ENCODE measurements at places on chromosomes 5 and 9. TPM values are rescaled to one million over a fixed set of nuclear protein-coding genes. Genes with fewer than 3 reads are reported as not detected.

GRCh38 chr9:93231121-93231694 lies 47.3 kb downstream of the WNK2 start:
- DNase-seq = no peak

- DNase-seq = no peak
Observed at GRCh38 chr9:130129432-130130061, 42.7 kb upstream of the NCS1 start.

The C5orf58 gene
- total RNA-seq = not detected

The LECT2 gene
- total RNA-seq = not detected

- DNase-seq = peak; percentile 37
Observed at GRCh38 chr5:128920345-128921215, 44.7 kb upstream of the SLC27A6 start.

The ADGRV1 gene
- not detected for total RNA-seq

- no peak for DNase-seq
Observed at GRCh38 chr5:131684595-131684994, 49.6 kb upstream of the RAPGEF6 start.

GRCh38 chr9:134698587-134699342 lies 57.2 kb downstream of the COL5A1 start:
- DNase-seq = peak; percentile 45

DNA sequence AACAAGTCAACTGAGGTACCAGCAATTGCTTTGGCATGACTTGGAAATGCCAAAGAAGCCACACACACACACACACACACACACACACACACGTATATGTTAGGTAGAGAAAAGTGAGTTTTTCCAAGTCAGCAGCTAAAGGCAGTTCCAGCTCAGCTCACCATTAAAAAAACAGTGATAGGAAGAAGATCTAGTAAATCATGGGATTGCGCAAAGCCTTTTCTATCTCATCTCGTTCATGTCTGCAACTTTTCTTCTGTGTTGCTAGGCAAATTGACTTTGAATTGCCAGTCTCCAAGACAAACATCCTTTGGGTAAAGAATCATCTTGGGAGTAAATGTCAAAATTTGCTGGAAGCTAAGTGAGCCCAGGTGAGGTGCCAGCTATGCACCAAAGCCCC lies 500.1 kb downstream of the ENC1 start:
- DNase-seq = no peak

The TEX48 gene
- total RNA-seq = not detected

- DNase-seq = peak; percentile 44
Observed at GRCh38 chr5:173451031-173451430, 122.8 kb upstream of the STC2 start.

- DNase-seq = no peak
Observed at GRCh38 chr9:131910572-131910971, 169.1 kb downstream of the MED27 start.

The XRCC4 gene
- 34.0 TPM for total RNA-seq

The DRD1 gene
- total RNA-seq = not detected

The PALM2AKAP2 gene
- total RNA-seq = 0.98 TPM

The TMEM215 gene
- not detected for total RNA-seq

GRCh38 chr9:6214903-6215302 lies 704 bp upstream of the IL33 start:
- no peak for DNase-seq

The PRDM9 gene
- total RNA-seq = not detected

GRCh38 chr9:109017061-109017460 lies 3.8 kb upstream of the CTNNAL1 start:
- DNase-seq = no peak

GRCh38 chr9:113957821-113958341 lies 81.8 kb downstream of the ZNF618 start:
- DNase-seq = peak; percentile 84

DNA sequence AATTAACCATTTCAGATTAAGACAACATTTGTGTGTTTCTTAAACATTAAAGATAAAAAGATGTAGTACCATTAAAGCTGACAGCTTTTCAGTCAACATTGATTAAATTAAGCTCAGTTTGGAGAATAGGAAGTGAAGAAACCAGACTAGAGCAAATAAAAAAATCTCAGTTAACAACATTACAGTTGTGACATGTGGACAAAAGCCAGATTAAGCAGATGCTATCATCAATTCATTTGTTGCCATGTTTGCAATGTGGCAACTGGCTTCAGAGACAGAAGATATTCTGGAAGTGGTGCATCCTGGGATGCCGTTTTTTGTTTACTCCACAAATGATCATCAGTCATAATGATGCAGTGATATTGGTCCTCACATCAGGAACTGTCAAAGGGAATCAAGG lies 70.3 kb upstream of the CNTLN start:
- no peak for DNase-seq

- DNase-seq = no peak
Observed at GRCh38 chr9:107945961-107946360, 456.4 kb upstream of the KLF4 start.

DNA sequence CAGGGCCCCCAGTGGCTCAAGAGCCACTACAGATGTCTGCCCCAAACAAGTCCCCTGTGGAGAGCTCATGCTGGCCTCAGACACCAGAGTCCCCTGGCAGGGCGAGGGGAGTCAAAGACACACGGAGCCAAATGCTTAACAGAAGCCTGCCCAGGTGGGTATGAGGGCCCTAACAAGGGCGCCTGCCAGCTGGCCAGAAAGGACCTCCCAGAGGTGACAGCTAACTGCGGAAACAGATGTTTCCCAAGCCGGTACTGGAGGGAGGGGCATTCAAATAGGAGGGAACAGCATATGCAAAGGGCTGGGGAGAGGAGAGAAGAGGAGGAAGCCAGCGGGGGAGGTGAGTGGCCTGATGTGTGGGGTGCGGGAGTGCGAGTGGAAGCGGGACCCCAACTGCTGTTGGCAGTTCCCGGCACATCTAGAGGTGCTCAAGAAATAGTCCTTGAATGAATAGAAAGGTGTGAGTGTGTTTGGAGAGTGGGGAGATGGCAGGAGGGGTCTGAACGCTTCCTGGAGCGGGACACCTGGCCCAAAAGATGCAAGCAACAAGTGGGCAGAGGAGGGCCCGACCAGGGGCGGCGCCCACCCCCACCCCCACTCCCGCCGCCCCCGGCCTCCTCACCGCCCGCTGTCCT lies 824 bp downstream of the MXD3 start:
- DNase-seq = peak; percentile 54

The ACTL7A gene
- not detected for total RNA-seq

The AHRR gene
- 1.2 TPM for total RNA-seq

DNA sequence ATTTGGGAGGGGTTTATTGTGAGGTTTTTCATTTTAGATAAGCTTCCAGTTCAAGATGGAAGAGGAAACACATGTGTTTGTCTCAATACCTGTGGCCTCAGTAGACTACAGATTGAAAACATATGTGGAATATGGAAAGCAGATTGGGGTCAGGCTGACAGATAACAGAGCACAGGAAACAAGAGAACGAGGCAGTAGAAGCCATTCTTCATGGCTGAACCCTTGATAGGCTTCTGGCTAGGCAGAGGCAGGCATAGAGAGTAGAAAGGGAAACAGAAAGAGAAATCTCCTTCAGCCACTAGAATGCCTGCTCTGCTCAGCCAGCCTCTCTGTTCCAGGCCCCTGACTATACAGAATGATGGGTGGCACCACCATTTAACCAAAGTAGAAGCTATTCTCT lies 152.5 kb downstream of the MUSK start:
- DNase-seq = no peak

- DNase-seq = no peak
Observed at GRCh38 chr9:105979290-105979689, 284.9 kb downstream of the TMEM38B start.

DNA sequence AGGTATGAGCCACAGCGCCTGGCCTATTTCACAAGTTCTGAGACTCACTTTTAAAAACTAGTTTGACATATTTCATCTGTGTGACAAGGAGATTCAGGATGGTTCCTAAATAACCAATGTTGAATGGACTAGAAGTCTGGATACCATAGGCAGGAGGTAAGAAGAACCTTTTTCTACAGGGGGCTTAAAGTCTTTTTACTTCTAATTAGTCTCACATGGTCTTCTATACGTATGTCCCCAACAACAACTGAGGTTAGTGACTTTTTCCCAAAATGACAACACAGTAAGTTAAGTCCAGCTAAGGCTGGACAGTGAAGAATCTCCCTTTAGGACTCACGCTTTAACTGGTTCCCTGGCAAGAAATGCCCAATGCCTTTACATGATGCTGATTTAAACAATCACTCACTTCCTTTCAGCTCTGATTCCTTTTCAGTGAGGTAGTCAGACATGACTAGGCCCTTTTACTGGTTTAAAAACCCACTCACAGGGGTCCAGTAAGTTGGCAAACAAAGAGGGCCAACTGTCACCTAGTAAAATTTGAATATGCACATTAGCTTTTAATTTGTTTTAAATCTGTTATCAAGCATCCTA lies 12.1 kb upstream of the HAUS6 start:
- DNase-seq = peak; percentile 45

DNA sequence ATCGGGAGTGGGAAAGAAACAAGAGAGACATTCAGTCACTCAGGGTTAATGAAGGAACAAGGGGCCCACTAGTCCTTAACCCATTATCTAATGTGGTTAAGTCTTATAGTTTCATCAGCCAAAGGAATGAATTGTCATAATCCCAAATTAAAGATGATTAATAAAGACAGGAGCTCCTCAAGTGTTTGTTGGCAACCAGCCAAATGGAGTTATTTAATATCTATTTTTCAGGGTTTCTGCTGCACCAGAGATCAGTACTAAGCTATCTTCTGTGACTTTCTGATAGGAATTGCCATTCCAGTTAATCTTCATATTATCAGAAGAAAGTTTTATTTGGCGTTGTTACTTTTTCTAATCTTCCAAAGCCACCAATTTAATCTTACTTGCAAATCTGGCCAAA lies 34.0 kb upstream of the FCHO2 start:
- DNase-seq = no peak

Data from A172 (cell line).